NCI-H1694 (cell line): ENCODE measurements at places on chromosomes 13 and 19.

DNA sequence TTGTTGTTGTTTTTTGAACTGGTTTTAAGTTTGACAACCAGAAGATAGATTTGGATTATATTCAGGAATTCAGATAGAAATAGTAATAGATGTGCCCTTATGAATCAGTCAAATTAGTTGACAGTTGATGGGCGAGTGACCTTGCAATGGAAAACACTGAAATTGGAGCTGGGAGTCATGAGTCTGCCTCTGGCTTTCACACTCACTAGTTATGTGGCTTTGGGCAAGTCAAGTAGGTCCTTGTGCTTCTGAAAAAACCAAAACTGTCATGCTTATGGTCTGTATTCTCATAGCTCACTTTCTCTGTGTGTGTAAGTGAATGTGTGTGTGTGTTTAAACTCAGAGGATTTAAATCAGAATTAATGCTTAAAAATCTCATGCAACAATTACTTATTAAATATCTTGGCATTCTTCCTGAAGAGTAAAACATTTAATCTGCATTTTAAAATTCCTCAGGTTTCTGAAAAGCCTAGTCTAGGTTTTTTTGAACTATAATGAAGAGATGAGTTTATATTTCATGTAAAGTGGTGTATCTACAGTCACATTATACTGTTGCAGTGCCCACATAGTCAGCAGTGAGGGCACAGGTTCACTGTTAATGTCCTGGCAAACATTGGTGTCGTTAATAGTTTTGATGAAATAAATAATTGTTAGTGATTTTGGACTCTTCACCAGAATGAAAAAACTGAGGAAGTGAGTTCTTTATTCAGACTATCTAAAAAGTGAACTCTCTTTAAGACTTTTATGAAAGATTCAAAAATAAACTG lies 32.5 kb downstream of the UCHL3 start:
- DNase-seq, result no peak

GRCh38 chr19:35545855-35546381 lies 492 bp downstream of the TMEM147 start:
- DNase-seq, result no peak

- DNase-seq, result no peak
Measured at GRCh38 chr13:79385694-79386093, 20.4 kb downstream of the RBM26 start.

- no peak for DNase-seq
Measured at GRCh38 chr19:50844296-50844935, 10.3 kb upstream of the KLK3 start.

GRCh38 chr19:14113762-14114414 lies 3.7 kb downstream of the PRKACA start:
- no peak for DNase-seq

DNA sequence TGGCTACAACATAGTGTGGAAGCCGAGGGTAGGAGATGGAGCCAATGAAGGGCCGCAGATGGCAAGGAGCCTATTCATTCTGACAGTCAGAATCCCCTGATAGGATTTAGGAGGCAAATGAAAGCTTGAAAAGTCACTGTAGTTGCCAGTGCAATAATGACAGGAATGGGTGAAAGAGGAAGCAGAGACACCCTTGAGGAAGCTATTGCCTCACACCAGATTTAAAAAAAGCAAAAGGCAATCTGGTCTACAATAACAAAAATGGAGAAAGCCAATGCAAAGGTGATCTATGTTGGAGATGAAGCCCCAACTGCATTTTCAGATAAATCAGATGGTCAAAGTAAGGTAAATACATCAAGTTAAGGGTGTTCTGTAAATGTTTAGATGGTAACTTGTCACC lies 158.5 kb downstream of the TUBA3C start:
- no peak for DNase-seq

GRCh38 chr13:44605721-44606120 lies 29.6 kb upstream of the TSC22D1 start:
- DNase-seq, result no peak

GRCh38 chr13:26382366-26382765 lies 128.4 kb downstream of the CDK8 start:
- DNase-seq, result no peak

- no peak for DNase-seq
Measured at GRCh38 chr19:38642176-38642575, 5.3 kb upstream of the ACTN4 start.

- peak; percentile 71 for DNase-seq
Measured at GRCh38 chr19:42028304-42029216, 34.5 kb upstream of the ATP1A3 start.

DNA sequence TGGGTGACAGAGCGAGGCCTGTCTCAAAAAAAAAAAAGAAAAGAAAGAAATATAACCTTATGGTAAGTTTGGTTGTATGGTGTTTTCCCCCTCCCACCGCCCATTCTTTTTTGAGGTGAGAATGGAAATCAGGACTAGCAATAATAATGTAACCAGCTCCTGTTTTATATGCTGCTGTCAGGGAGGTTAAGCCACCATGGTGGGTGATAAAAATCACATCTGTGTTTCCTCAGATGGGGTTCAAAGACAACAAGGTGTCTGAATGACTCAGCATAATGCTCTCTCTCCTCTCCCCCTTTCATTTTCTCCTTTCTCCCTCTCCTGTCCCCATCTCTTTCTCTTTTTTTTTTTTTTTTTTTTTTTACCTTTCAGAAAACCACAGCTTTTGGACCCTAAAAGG lies 28.3 kb upstream of the GARRE1 start:
- no peak for DNase-seq

- no peak for DNase-seq
Measured at GRCh38 chr13:51728972-51729371, 75.0 kb downstream of the DHRS12 start.

GRCh38 chr19:41299046-41299754 lies 10.8 kb upstream of the CCDC97 start:
- DNase-seq, result no peak

- no peak for DNase-seq
Measured at GRCh38 chr13:71591374-71591773, 275.6 kb downstream of the DACH1 start.

DNA sequence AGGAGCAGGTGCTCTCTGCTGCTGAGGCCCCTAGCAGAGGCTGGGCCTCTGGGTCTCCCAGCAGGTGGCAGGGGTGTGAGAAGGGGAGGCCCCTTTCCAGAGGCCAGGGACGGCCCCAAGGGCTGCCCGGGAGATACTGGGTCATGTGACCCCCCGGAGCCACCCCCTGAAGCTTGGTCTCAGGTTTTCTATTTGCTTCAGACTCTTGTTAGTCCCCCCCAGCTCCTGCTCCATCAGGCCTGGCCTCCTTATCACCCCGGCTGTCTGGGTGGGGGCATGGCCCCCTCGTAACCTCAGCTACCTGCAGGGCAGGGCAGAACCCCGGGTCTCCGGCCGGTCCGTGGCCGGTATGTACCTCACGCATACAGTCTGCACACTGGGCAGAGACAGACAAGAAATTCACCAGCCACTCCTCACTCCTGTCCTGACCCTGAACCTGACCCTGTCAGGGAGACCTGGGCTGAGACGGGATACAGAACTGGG lies 13.2 kb upstream of the TCF3 start:
- DNase-seq, result no peak

- DNase-seq, result no peak
Measured at GRCh38 chr13:53010374-53011105, 18.1 kb upstream of the OLFM4 start.

GRCh38 chr19:18046059-18046718 lies 38.2 kb downstream of the ARRDC2 start:
- peak; percentile 38 for DNase-seq

- DNase-seq, result no peak
Measured at GRCh38 chr13:84655677-84656076, 773.4 kb upstream of the SLITRK1 start.

DNA sequence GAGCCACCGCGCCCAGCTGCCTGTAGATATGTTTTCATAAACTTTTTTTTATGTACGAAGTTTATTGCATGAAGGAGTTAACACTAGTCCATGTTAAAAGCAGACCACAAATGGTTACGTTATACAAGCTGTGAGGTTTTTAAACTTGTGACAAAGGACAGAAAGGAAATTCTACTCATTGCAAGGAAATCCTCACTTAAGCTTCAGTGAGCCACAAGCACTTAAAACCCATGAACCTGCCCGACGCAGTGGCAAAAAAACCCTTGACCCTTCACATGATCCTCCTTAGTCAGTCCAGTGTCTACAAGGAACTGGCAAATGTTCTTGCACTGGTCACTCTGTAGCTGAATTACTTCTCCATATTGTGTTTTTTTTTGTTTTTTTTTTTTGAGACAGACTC lies 4.2 kb downstream of the MPND start:
- no peak for DNase-seq

DNA sequence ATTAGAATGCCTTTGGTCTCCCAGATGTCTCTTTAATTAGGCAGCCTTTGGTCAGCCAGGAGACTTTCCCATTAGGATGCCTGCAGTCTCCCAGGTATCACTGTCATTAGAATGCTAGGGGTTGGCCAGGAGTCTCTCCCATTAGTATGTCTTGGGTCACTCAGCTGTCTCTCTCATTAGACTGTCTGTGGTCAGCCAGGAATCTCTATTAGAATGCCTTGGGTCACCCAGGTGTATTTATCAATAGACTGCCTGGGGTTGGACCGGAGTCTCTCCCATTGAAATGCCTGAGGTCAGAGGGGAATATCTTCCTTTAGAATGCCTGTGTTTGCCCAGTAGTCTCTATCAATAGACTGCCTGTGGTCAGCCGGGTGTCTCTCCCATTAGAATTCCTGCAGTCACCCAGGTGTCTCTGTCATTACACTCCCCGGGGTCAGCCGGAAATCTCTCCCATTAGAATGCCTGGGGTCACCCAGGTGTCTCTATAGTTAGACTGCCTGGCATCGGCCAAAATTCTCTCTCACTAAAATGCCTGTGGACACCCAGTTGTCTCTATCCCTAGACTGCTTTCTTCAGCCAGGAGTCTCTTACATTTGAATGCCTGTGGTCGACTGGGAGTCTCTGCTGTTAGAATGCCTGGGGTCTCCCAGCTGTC lies 1460.3 kb downstream of the UQCRFS1 start:
- DNase-seq, result no peak

DNA sequence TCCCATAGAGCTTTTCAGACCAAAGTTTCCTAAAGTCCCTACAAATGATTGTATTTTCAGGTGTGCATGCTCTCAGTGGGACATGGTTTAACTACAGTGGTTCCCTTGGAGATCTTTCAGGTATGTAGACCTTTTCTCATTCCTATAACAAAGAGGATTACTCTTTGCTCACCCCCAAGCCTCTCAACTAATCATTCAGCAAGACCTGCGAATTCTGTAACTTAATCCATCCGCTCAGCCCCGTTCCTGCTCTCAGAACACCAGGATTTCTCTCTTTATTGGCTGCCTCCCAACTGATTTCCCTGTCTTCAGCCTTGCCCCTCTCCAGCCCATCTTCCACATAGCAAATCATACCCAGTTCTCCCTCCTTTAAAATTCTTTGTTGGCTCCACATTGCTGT lies 253.6 kb downstream of the MTUS2 start:
- no peak for DNase-seq
